ENCODE measurements at places on chromosomes 4 and X. TPM values are rescaled to one million over a fixed set of nuclear protein-coding genes. Genes with fewer than 3 reads are reported as not detected.

CC2D2A gene
- 20.5 TPM for total RNA-seq

SPARCL1 gene
- total RNA-seq: 0.22 TPM

COL4A5 gene
- total RNA-seq: 57.7 TPM

MFAP3L gene
- total RNA-seq: 2.6 TPM

ADH7 gene
- total RNA-seq: not detected

WAS gene
- total RNA-seq: 0.22 TPM

FANCB gene
- total RNA-seq: 15.2 TPM

DMRTC1B gene
- not detected for total RNA-seq

TLR10 gene
- total RNA-seq: not detected

Data from uterine smooth muscle cell (primary cell).